ENCODE measurements at places on chromosomes 16 and 17.
A peak's percentile ranks its signal among the peaks of the same experiment; 100 is the strongest.

- DNase-seq = peak; percentile 33
These were observed 8.5 kb upstream of the ZC3H18 start for GRCh38 chr16:88561485-88562359.

DNA sequence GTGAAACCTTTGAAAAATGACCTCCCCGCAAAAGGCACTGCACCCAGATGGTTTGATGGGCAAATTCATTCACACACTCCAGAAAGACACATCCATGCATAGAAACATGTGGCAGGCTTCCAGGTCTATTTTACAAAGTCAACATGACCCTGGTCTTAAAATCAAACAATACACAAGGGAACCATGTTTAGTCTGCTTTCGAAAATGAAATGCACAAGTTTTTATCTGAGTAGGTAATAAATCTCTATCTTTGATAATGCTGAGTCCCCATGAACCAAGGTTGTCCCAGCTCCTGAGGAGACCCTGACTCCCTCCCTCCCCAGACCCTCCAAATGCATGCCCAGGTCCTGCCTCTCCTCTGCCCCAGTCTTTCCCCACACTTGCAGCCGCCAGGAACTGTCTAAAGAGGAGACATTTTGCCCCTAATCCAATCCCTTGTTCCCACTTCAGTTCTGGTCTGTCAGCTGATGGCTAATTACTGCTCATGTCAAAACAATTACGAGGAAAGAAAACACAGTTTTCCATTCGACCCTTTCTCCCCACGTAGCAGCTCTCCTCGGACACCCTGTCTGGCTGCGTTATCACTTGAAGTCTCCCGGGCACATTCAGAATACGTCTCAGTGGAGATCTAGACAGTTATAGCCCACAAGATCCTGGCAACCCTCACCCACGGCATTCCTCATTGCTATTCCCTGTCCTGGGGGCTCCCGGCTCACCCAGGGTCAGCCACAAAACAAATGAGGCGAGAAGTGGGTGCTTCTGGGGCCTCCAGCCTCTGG, 68.8 kb upstream of the RCVRN start:
- no peak for DNase-seq

DNA sequence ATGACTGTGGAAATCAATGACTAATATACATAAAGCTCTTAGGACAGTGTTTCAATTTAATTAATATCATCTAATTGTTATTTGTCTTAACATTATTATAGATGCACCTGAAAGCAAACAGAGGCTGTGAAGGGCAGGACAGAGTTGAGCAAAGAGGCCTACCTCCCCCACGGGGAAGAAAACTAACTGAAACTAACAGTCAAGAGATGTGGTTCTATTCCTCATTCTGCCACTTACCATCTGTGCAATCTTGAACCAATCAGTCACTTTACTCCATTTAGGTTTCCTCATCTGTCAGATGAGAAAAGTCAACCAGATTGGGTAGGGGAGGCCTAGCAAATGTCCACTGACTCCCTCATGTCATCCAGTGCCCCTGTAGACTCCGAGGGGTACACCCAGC, 59.1 kb downstream of the C17orf67 start:
- no peak for DNase-seq

DNA sequence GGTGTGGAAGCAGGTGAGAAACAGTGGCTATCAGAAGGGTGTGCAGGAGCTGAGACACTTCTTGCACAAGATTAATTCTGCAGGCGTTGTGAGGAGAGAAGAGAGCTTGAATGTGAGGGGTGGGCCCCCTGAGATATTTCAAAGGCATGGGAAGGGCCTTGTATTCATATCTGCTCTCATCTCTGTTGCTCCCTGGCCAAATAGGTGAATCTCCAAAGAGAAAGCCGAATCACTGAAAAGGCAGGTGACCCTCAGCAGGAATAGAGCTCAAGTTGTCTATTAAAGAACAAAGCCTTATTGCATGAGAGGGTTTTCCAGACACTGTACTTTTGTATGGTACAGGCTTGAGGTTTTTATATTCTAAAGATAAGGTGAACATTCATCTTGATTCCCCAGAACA, 373.1 kb downstream of the TMEM114 start:
- DNase-seq = no peak

GRCh38 chr17:6508519-6509030, 47.8 kb downstream of the PITPNM3 start:
- no peak for DNase-seq

- DNase-seq = no peak
These were observed 67.7 kb downstream of the CYLD start for GRCh38 chr16:50809561-50809960.

DNA sequence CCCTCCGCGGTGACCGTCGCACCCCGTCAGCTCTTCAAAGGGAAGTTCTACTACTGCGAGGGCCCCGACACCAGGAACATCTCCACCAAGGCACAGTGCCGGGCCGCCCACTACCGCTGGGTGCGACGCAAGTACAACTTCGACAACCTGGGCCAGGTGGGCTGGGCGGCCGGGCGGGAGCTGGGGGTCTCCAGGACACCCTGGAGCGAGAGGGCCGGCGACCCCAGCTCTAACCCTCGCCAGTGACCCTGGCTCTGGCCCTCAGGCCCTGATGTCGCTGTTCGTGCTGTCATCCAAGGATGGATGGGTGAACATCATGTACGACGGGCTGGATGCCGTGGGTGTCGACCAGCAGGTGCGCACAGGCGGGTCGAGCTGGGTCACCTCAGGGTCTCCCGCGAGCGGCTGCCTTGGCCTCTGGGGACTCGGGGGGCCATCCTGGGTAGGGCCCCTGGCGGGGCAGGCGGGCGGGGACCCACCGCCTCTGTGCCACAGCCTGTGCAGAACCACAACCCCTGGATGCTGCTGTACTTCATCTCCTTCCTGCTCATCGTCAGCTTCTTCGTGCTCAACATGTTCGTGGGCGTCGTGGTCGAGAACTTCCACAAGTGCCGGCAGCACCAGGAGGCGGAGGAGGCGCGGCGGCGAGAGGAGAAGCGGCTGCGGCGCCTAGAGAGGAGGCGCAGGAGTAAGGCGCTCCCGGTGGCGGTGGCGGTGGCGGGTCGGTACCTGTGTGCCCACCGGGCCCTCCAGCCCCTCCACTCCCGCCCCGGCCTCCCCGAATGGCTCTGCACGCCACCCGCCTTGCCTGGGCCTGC, 13.4 kb downstream of the TPSG1 start:
- no peak for DNase-seq

DNA sequence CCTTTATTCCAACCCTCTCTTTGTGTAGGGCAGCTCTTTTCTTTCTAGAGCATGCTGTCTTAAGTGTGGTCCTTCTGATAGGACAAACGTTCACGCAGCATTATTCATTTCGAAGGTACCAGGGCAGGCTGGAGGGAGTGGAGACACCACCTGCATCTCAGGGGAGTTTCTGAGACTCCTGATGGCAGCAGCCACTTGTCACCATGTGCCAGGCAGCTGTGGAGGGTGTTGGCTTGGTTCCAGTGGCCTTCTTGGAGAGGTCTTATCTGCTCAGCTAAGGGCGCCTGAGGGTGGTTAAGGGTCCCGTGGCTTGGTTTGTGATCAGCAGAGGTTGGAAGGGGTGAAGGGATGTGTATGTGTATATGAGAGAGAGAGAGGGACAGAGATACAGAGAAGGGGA, 257.1 kb upstream of the EEF2KMT start:
- DNase-seq = no peak

- no peak for DNase-seq
These were observed 4.9 kb upstream of the ACTG1 start for GRCh38 chr17:81517339-81518112.

GRCh38 chr17:73227379-73227778, 34.3 kb downstream of the CPSF4L start:
- DNase-seq = no peak

- no peak for DNase-seq
These were observed 35.0 kb downstream of the PSME3IP1 start for GRCh38 chr16:57150682-57151330.

- DNase-seq = no peak
These were observed 18.7 kb downstream of the ZNF385C start for GRCh38 chr17:42079541-42079940.

DNA sequence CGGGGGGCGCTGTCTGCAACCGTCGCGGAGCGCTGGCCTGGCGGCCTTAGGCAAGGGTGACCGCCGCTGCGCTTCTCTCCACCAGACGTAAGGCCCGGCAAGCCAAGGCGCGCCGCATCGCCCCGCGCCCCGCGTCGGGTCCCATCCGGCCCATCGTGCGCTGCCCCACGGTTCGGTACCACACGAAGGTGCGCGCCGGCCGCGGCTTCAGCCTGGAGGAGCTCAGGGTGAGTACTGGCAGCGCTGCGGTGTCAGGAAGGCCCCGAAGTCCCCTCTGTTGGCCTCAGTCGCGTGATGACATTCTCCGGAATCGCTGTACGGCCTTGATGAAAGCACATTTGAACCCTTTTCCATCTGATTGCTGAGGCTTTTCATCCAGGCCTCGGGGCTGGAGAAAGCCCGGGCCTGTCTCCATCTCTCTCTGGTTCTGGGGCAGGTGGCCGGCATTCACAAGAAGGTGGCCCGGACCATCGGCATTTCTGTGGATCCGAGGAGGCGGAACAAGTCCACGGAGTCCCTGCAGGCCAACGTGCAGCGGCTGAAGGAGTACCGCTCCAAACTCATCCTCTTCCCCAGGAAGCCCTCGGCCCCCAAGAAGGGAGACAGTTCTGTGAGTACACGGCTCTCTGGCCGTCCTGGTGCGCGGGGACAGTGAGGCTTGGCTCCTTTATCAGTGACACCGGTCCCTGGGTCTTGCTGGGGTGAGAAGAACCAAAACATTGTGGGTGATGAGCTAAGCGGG, 831 bp downstream of the RPL13 start:
- DNase-seq = no peak

GRCh38 chr16:79163691-79164387, 436.7 kb downstream of the MAF start:
- DNase-seq = no peak

GRCh38 chr17:41615454-41615853, 2.9 kb upstream of the KRT16 start:
- DNase-seq = no peak

- no peak for DNase-seq
These were observed 352.6 kb downstream of the SEC14L1 start for GRCh38 chr17:77493238-77493820.

- no peak for DNase-seq
These were observed 2.3 kb downstream of the RSAD1 start for GRCh38 chr17:50480854-50481490.

DNA sequence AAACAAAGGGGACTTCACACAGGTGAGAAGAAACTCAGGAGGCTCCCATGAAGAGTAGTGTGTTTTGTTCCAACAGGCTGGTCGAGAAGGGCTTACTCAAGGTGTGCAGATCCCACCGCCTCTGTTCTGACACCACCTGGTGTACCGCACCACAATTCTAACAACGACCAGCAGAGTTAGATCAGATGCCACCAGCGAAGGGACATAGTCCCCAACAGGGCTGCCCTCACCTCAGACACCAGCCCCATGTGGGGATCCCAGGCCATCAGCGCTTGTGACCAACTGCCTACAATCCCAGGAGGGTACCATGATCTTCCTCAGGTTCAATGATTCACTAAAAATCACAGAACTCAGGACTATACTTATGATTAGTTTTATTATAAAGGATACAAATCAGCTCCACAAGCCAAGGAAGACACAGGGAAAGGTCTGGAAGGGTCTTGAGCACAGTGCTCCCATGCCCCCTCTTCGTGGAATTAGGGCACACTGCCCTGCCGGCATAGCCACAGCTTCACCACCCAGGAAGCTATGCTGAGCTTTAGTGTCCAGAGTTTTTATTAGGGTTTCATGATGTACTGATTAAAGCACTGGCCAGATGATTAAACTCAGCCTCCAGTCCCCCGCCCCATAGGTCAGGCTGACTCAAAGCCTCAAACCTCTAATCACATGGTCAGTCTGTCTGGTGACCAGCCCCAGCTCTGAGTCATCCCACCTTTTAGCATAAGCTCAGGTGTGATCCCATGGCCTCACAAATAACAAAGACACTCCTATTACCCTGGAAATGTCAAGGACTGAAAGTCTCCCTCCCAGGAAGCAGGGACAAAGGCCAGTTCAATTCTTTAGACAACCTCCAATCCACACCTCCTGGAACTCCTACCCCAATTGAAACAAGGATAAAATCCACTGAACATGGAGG, 26.0 kb downstream of the TRIM25 start:
- DNase-seq = no peak

DNA sequence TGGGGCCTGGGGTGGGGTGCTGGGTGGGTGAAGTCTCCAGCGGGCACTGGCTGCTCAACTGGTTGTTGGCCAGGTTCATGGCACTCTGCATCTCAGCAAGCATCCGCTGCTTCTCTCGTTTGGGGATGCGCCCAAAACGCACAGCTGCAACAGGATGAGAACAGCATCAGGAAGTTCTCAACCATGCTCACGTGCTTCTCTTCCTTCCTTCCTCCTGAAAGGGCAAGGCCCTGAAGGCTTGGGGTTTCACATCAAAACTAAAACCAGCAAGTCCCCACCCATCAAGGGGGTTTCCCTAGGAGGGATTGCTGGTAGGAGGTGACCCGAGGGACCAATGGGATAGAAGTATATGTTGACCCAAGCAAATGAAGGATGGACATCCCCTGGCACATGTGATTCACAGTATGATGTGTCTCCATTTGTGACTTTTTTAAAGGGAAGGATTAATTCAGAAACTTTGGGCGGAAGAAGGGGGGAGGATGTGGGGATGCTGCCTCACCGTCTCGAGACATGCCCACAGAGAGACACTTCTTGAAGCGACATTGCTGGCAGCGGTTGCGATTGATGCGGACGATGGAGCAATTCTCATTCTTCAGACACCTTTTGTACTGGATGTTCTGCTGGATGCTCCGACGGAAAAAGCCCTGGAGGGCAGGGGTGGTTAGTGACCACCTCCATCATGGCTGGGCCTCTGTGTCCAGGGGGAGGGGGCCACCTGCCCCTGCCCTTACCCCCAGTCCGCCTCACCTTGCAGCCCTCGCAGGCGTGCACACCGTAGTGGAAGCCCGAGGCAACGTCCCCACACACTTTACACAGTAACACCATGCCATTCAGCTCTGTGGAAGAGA, 4.2 kb downstream of the NR1D1 start:
- DNase-seq = peak; percentile 66

DNA sequence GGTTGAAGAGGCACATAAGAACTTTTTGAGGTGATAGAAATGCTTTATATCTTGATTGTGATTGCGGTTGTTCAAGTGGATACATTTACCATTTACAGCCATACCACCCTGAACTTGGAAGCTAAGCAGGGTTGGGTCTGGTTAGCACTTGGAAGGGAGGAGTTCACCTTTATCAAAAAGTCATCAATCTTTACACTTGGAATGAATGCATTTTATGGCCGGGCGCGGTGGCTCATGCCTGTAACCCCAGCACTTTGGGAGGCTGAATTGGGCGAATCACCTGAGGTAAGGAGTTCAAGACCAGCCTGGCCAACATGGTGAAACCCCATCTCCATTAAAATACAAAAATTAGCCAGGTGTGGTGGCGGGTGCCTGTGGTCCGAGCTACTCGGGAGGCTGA, 9.5 kb upstream of the GJD3 start:
- DNase-seq = no peak

GRCh38 chr17:61460796-61461585, 8.8 kb downstream of the TBX4 start:
- no peak for DNase-seq

- no peak for DNase-seq
These were observed 12.9 kb upstream of the MEAK7 start for GRCh38 chr16:84517366-84517765.

Measured in stimulated activated CD8-positive, alpha-beta memory T cell treated with anti-CD3 and anti-CD28 coated beads, Interleukin-4, amount 100 ng/mL, for 24 hours (primary cell).